Breast epithelium (tissue), 4 donors: ENCODE measurements at places on chromosomes 1 and 21.

DNA sequence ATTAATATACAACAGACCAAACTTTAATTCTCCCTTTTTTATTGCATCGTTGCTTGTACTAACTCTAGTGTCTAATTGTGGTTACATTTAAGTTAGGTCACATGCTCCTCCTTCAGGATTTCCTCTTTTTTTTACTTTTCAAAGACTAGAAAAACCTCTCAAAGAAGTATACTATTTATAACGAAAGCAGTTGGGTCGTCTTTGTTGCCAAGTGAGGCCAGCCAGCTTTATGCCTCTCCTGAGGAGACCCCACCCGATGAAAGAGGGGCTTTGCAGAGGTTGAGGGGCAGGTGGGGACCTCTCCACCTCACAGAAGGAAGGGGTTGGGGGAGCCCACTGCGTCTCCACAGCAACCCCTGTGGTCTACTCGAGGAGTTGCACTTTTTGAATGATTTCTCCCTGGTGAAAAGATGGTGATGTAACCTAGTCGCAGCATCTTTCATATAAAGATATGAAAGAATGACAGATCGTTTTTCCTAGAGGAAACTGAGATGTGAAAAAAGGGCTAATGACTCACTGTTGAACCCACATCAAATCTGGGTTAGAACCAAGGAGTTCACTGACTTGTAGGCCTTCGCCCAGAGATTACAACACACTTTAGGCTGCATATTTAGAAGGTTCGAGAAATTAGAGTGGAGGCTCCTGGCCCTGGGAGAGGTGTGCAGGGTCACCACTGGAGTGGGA is 6.4 kb downstream of the TGFB2 start:
- H3K27ac ChIP-seq, result peak overlapping the region; percentile 45
- H3K36me3 ChIP-seq, result no peaks in the 10 kb centered on the region
- H3K4me1 ChIP-seq, result no peaks in the 10 kb centered on the region
- no peaks in the 10 kb centered on the region for H3K27me3 ChIP-seq
- no peak for DNase-seq
- H3K4me3 ChIP-seq, result peak overlapping the region; percentile 29

DNA sequence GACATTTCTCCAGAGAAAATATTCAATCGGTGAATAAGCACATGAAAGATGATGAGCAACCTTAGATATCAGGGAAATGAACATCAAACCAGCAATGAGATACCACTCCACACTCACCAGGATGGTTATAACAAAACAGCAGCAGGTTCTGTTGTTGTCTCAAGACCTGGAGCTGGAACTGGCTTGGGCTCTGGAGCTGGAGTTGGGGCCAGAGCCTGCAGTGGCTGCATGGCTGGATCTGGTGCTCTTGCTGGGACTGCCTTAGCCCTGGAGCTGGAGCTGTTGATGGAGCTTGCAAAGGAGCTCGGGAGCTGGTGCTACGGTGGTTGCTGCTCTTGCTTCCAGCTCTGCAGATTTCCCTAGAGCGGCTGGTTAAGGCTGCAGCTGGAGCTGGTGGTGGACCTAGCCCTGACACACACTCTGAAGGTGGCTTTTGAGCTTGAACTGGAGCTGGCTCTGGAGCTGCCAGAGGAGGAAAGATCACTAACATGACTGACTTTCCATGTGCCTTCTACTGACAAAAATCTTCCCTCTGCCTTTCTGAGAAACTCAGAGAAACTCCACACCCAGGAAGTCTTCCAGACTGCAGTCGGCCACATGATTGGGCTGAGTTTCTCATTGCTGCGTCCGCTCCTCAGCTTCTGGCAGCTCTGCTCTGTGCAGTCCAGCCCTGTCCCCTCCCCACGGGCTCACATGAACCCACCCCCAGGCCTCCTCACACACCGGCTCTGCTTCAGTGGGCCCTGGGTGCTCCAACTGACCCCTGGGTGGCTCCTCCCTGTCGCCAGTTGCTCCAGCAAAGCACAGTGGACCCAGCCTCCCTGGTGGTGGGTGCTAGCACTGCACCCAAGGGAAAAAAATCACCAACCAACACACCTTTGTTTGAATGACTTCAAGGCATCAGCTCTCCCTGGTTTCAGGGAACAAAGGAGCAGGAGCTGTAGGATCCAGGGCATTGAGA is 139.1 kb upstream of the FMN2 start:
- no peak for DNase-seq
- no peak overlapping the region for H3K4me3 ChIP-seq
- H3K36me3 ChIP-seq, result no peaks in the 10 kb centered on the region
- no peaks in the 10 kb centered on the region for H3K4me1 ChIP-seq

- no peaks in the 10 kb centered on the region for H3K4me1 ChIP-seq
- no peaks in the 10 kb centered on the region for H3K27me3 ChIP-seq
- H3K36me3 ChIP-seq, result no peaks in the 10 kb centered on the region
- no peak overlapping the region for H3K4me3 ChIP-seq
- no peak overlapping the region for H3K27ac ChIP-seq
Observed at GRCh38 chr1:47002211-47002610, 21.3 kb upstream of the CYP4X1 start.

GRCh38 chr1:231027136-231027925 is 12.7 kb downstream of the FAM89A start:
- H3K27ac ChIP-seq, result no peak overlapping the region
- DNase-seq, result no peak
- H3K27me3 ChIP-seq, result no peaks in the 10 kb centered on the region

DNA sequence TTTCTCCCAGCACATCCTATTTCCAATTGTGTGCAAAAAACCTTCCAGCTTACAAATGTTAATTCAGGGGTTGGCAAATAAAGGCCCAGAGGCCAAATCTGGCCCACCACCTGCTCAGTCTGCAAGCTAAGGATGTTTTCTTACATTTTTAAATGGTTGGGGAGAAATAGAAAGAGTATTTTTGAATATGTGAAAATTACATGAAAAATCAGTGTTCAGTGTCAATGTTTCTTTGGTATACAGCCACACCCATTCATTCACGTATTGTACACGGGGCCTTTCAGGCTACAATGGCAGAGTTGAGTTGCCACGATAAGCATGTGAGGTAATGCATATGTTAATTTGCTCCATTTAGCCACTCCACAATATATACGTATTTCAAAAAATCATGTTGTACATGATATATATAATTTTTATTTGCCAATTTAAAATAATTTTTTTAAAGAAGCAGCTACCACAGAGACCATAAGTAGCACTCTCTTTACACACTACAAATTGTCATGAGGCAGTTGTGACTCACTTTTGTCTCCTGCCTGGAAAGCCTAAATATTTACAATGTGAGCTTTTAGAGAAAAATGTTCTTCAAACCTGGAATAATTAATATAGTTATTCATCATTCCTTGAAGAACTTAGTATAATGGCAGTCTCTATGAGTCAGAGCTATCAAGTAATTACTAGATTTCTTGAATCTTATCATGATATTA is 189.6 kb downstream of the SMYD3 start:
- H3K27ac ChIP-seq, result no peak overlapping the region
- H3K4me1 ChIP-seq, result no peaks in the 10 kb centered on the region
- DNase-seq, result no peak
- H3K4me3 ChIP-seq, result no peak overlapping the region
- H3K36me3 ChIP-seq, result no peaks in the 10 kb centered on the region
- no peaks in the 10 kb centered on the region for H3K27me3 ChIP-seq

DNA sequence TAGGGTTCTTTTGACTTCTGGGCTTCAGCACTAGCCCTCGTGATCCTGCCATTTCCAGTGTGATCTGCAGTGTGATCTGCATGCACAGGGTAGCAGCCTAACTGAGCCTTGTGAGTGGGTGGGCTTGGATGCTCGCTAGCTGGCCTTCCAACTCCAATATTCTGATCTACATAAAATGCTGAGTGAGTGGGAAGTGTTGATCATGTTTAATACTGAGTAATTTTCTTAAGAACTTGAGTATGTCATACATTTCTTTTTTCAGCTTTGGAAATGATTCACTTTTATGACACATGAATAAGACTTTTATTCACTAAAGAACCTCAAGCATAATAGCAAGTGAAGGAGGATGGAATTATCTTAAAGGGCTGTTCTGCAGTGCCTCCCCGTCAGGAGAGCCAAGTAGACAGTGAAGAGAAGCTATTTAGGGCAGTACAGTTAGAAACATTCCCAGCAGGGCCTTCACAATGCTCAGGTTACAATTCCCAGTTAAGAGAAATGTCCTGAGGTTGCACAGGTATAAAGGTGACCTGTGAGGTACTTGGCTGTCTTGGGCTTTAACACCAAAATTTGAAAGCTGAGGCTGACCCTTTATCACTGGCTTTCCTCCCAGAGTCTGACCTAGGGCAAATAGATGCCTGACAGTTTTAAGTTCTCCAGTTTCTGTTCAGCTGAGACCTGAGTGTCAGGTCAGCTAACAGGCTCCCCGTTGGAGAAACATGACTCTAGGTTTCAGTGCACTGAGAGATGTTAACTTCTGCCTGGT is 29.1 kb upstream of the LRRC8C start:
- peak overlapping the region; percentile 54 for H3K27ac ChIP-seq
- no peak overlapping the region for H3K4me3 ChIP-seq
- no peak for DNase-seq
- no peaks in the 10 kb centered on the region for H3K36me3 ChIP-seq
- H3K4me1 ChIP-seq, result peaks cover 21% of the 10 kb centered on the region

DNA sequence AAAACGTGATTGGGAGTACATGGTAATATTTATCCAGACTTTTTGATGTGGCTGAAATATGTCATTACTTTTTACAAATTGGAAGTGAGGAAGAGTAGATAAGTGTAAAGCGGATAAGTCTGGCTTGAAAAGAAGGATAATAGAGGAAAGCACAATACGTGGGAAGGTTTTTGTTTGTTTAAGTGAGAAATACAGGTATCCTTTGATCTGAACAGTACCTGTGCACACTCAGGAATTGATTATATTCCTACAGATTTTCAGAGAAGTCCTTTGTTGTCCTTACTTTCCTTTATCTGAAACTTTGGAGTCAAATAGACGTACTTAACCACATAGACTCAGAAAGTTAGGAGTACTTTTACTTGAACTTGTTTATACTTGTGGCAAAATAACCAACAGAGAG is 20.2 kb downstream of the CCDC18 start:
- no peaks in the 10 kb centered on the region for H3K4me1 ChIP-seq
- no peak overlapping the region for H3K27ac ChIP-seq
- no peak for DNase-seq
- no peaks in the 10 kb centered on the region for H3K27me3 ChIP-seq

- H3K4me1 ChIP-seq, result no peaks in the 10 kb centered on the region
- no peak overlapping the region for H3K27ac ChIP-seq
- no peaks in the 10 kb centered on the region for H3K36me3 ChIP-seq
- H3K27me3 ChIP-seq, result no peaks in the 10 kb centered on the region
- no peak for DNase-seq
Observed at GRCh38 chr1:7613851-7614205, 157.3 kb upstream of the VAMP3 start.

DNA sequence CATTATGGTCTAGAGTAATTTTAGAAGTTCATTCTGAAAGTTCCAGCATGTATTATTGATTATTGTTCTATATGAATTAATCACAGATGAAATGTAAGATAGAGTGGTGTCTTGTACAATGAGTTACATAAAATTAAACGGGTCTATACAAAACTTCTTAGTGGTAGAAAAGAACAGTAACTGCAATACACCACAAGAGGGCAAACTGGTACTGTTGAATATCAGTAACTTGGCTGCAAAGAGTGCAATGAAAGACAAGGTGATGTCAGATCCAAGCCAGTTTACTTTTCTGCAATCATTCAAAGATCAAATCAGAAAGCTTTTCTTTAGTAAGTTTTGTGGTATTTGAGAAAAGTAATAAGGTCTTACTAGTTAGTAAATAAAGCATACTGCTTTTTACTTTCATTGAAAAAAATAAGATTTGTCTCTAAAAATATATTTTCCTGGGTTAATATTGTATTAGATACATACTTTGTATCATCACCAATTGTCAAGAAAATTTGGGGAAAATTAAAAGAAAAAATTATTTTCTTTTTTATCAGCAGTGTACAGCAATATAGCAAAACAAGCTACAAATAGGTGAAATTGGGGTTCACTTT is 66.4 kb upstream of the BTG3 start:
- no peaks in the 10 kb centered on the region for H3K4me1 ChIP-seq
- H3K27me3 ChIP-seq, result no peaks in the 10 kb centered on the region
- H3K36me3 ChIP-seq, result no peaks in the 10 kb centered on the region

- DNase-seq, result no peak
- H3K36me3 ChIP-seq, result no peaks in the 10 kb centered on the region
- H3K4me3 ChIP-seq, result no peak overlapping the region
- H3K4me1 ChIP-seq, result no peaks in the 10 kb centered on the region
Observed at GRCh38 chr1:216559359-216559758, 136.1 kb upstream of the USH2A start.

DNA sequence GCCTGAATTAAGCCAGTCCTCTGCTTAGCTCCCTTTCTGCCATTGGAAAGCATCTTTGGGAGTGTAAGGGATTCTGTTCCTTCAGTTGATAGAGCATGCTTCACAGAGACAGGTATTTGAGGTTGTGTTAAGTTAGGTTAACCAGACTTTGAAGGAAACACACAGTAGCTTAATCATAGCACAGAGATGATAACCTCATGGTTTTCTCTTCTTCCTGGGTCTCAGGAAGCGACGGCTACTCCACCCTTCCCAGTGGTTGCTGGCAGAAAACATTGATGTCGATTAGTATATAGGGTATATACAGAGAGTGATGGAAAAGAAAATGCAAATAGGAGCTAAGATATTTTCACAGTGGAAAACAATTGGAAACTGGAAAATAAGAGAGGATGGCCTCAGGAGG is 42.0 kb downstream of the S1PR1 start:
- H3K4me3 ChIP-seq, result no peak overlapping the region
- peaks cover 7% of the 10 kb centered on the region for H3K27me3 ChIP-seq
- H3K36me3 ChIP-seq, result no peaks in the 10 kb centered on the region
- no peaks in the 10 kb centered on the region for H3K4me1 ChIP-seq
- no peak overlapping the region for H3K27ac ChIP-seq
- no peak for DNase-seq

DNA sequence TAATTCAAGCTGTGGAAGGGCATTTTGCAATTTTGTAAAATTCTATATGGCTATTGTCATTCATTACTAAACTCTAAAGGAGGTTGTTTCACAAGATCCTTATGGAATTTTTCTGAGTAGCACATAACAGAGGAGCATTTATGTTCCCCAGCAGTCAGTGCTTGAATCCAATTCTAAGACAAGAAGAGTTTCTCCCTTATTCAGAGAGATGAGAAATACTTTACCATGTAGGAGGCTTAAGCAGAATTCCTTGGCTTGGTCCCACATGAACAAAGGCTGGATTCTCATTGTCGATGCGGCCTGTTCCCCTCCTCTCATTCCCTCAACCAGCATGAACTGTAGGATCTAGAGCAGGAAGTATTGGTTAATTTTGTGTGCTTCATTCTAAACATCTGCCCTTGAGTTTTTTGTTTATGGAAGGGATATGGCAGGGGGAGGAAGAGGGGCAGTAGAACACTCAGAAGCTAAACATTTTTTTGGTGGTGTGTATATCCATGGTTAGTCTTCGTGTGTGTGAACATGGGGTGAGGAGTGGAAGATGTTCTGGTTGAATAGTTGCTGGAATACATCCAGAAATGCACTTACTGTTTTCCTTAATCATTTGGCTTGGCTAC is 74.3 kb downstream of the LAMC1 start:
- no peak for DNase-seq
- no peaks in the 10 kb centered on the region for H3K4me1 ChIP-seq
- no peaks in the 10 kb centered on the region for H3K36me3 ChIP-seq
- H3K27me3 ChIP-seq, result no peaks in the 10 kb centered on the region
- peak overlapping the region; percentile 71 for H3K27ac ChIP-seq
